DND-41 (cell line): ENCODE measurements at places on chromosomes 6 and 20.

GRCh38 chr6:132725471-132725870, 11.6 kb upstream of the VNN1 start:
- no peak for DNase-seq

DNA sequence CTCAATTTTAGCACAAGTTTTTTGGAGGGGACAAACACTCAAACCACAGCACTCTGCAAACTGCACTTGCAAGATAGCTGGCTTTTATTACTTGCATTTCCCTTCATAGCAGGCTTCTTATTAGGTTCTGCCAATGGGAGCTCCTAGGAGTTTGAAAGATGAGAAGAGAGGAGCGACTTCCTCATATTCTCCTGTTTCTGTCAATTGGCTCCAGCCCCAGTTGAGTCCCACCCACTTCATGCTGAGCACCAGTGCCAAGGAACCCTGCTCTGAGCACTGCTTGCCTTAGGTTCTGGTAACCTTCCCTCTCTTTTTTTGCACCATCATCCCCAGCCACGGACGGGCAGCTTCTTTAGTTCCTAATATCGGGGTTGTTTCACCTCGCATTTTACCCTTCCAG, 67.9 kb downstream of the PSMB1 start:
- no peak for DNase-seq

DNA sequence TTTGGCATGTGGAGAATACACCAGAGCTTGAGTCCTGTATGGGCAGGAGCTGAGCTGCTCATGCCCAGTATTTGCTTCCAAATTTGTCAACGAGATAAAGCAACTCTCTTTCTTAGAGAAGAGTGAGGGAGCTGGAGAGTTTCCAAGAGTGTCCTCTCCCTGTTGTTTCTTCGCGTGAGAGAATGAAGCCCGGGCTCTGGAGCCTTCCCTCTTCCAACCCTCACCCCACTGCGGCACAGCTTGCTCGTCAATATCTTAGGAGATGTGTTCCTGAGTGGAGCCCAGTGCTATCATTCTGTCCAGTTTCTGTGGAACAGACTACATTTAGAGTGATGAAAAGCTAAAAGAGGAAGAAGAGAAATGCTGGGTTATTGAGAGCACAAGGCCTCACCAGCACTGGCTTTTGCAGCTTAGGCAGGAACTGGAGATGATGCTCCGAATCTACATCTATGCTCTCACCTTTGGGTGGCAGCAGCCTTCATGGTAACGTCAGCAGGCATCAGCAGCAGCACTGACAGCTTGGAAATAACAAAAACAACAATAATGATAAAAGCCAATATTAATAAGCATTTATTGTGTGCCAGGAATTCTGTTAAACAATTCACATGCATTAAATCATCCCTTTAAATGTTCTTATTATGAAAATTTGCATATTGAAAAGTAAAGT, 66.5 kb upstream of the TFB1M start:
- no peak for DNase-seq

GRCh38 chr6:119172824-119173223, 94.4 kb upstream of the FAM184A start:
- no peak for DNase-seq

GRCh38 chr6:27400877-27401642, 12.5 kb downstream of the ZNF391 start:
- no peak for DNase-seq

DNA sequence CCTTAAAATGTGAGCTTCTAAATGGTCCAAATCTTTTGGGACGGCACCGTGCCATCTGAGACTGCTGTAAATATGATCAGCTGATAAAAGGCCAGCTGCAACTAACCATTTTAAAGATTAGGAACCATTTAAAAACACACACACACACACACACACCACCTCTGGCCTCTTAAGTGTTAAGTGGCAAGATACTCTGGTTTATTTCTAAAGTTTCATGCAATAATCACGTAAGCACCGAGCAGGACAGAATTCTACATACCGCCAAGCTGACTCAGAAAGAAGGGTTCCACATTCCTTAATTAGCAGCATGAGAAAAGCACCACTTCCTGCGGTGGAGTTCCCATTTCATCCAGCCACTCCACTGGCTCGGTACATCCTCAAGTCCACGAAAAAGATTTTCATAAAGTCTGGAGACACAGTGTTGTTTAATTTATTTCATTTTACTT, 17.8 kb upstream of the ZNF217 start:
- peak; percentile 4 for DNase-seq

- no peak for DNase-seq
Observed at GRCh38 chr20:11117808-11118528, 444.2 kb upstream of the JAG1 start.

- no peak for DNase-seq
Observed at GRCh38 chr6:23011615-23012014, 442.2 kb downstream of the HDGFL1 start.

GRCh38 chr20:55538261-55538908, 466.9 kb downstream of the CBLN4 start:
- no peak for DNase-seq

GRCh38 chr6:92026878-92027277, 1392.5 kb downstream of the EPHA7 start:
- DNase-seq = no peak

- no peak for DNase-seq
Observed at GRCh38 chr6:17416806-17417205, 23.4 kb downstream of the CAP2 start.

- DNase-seq = no peak
Observed at GRCh38 chr6:39128106-39128505, 13.1 kb upstream of the SAYSD1 start.

GRCh38 chr6:38976801-38977500, 71.6 kb upstream of the GLP1R start:
- no peak for DNase-seq

DNA sequence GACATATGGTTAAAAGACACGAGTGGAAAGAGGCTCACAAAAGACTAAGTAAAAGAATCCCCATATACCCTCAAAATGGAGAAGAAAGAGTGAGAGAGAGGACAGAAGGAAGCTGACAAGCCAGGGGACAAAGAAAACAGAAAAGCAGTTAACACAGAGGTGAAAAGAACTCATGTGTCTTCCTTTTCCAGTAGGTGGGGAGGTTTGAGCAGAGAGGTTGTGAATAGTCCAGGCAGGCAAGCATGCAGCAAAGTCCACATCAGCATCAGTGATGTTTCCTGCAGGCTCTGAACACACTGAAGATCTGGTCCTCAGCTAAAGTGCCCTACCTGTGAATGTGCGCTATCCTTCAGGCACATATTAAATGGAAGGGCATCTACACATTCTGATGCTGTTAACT, 196.5 kb upstream of the IRAK1BP1 start:
- DNase-seq = no peak

- DNase-seq = no peak
Observed at GRCh38 chr20:38167851-38168760, 3.0 kb upstream of the TGM2 start.

GRCh38 chr6:84853901-84854300, 89.5 kb upstream of the TBX18 start:
- DNase-seq = no peak
